ENCODE measurements at places on chromosomes 2 and 18.

- DNase-seq, result no peak
Observed at GRCh38 chr2:39141334-39142271, 20.8 kb upstream of the SOS1 start.

GRCh38 chr2:178005756-178006155, 66.8 kb downstream of the PDE11A start:
- DNase-seq, result no peak

DNA sequence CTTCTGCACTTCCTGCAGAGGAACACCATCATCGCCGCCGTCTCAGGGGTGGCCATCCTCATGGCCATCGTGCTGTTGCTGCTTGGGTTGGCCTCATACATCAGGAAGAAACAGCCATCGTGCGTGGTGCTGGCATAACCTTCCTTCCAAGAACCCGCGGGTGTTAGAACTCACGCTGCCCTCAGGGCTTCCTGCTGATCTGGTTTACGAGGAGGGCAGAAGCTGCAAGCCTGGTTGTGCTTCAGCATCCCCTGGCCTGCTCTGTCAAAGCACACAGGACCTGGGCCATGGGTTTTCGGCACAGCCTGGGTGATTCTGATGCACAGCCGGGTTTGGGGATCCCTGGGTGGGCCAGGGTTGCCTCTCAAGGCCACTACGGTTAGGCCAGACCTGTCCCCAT, 12.2 kb upstream of the ZAP70 start:
- DNase-seq, result no peak

- DNase-seq, result no peak
Observed at GRCh38 chr2:152626911-152627339, 90.3 kb downstream of the PRPF40A start.

GRCh38 chr2:236473691-236474090, 95.9 kb upstream of the ACKR3 start:
- DNase-seq, result no peak

DNA sequence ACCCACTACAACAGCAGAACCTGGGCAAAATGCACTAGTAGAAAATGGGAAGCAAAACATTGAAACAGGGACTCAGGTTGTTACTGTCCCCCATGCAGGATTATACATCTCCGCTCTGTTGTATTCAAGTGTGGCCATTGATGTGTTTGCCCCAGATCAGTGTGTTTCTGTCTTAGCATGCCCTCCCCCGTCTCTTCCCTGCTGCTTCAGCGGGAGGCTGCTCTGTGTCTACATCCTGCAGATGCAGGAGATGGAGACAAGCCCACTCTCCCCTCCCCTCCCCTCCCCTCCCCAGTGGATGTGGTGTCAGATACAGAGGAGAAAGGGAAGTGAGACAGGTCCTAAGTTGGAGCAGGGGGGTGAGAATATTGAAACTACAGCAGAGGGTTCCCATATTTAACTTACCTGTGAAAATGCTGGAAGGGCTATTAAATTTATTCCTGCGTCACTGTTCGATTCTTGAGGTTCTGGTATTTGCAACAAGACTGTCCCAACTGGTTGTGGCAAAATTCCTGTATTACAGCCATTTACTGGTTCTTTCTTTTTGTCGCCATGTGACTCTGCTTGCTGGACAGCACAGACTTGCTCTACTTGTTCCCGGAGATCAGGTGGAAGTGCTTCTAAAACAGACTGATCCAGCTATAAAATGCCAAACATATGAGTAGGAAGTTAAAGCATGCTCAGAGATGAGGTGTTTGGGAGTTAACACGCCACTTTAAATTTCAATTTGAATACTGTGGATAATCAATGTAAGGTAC, 67.0 kb downstream of the EIF5B start:
- no peak for DNase-seq

DNA sequence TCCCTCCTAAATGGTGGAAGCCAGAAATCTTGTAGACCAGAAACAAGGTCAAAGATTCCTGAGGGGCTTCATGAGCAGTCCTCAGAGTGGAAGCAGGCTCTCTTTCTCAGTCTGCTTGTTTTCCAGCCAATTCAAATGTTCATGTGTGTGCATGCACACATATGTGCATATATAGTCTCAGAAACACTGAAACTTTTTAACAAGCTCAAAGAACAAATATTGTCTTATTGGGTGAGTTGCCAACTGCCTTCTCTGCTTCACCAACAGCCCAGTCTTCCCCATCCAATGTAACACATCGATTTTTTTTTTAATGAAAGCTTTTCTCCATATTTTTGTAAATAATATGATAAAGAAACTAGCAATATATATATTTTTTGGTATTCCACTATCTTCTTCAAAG, 3.7 kb downstream of the CACNB4 start:
- no peak for DNase-seq

GRCh38 chr18:77124452-77124922, 8.1 kb downstream of the MBP start:
- DNase-seq, result no peak

DNA sequence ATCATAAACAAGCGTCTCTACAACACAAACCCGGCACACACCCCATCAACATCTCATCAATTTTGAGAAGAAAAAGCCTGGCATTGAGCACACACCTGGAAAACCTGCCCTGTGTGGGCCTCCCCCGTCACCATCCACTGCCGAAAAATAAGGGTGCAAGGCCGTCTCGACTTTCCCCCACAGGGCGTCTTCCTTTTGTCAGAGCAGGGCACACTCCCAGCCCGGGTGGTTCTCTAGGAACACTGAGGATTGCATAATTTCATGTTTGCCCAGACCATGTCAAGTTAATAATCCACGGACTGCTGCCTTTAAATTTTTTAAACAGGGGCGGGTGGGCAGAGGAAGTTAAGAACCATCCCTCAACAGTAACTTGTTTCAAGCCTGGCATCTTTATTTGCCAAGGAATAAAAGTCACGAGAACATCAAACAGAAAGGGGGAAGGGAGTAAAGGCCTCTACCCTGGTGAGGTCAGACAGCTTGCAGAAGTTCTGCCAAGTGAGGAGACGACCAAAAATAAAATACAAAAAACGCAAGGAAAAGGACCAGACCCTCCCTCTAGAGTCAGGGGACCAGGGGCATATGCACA, 2.1 kb downstream of the TFCP2L1 start:
- DNase-seq, result no peak

GRCh38 chr2:129957891-129958290, 21.6 kb upstream of the RAB6C start:
- DNase-seq, result no peak

DNA sequence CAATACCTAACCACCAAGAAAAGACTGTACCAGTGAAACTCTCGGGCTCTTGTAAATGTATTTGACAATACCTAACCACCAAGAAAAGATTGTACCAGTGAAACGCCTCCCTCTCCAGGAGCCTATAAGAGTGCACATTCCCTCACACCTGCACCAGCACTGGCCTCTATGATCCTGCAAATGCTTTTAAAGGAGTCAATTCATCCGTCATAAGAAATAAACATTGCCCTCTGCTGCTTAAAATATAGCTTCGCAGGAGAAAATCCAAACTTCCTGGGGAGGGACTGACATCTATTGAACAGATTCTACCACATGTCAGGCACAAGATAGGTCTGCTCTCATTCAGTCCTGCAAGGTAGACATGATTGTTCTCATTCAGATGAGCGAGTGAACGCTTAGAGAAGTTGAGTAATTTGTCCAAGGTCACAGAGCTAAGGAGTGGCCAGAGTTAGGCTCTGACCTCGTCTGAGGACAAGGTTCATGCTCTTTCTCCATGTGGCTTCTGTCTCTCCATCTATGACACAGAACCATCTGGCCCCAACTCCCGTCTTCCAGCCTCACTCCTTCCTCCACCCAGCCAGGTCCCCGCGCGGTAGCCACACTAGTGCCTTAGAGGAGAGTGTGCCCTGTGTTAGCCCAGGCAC, 38.7 kb downstream of the MCFD2 start:
- no peak for DNase-seq

DNA sequence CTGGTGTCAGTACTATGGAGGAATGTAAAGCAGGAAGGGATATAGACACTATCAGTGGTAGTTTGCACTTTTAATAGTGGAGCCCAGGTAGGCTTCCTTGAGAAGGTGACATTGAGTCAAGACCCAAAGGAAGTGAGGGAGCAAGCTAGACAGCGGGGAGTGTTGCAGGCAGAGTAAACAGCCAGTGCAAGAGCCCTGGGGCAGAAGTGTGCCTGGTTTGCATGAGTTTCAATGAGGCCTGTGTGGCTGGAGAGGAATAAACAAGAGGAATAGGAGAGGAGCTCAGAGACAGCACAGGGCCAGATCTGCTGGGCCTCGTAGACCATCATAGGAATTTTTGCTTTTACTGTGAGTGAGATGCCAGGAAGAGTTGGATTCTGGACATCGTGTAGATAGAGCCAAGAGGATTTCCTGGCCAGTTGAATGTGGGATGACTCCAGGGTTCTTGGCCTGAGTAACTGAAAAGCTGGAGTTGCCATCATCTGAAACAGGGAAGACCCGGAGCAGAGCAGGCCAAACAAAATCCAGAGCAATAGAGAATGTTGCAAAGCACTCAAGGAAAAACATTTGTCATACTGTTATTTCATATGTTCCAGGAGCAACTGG, 102.5 kb downstream of the SP3 start:
- no peak for DNase-seq

GRCh38 chr2:3631161-3631850, 26.7 kb upstream of the ALLC start:
- no peak for DNase-seq

DNA sequence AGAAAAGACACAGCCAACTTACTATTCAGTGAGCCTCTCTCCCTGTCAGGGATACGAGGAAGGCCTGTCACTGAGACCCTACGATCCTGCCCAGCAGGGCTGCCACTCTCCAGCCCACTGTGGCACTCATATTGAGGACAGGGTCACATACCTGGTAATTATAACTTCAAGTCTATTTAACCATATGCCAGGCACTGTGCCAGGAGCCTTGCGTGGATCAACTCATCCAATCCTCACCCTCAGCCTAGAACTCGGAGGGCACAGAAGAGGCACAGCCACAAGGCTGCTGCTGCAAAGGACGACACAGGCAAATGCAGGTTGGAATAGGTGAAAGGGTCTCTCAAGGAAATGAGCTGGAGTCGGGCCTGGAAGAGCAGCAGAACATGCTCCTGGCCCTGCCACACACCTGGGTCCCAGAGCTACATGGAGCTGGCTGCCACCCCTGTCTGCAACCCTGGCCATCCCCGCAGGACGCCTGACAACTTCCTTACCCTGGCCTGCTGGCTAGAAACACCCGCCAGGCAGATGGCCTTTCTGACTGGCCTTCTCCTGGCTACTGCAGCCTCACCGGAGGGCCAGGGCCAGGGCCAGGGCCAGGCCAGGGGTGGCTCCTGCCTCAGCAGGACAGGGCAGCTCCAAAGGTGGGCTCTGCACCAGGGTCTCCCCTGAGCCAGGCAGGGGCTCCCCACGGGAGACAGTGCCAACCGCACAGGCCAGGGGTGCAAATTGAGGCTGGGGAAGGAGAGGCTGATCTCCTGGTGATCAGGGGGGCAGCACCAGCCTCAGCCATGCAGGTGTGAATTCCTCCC, 32.1 kb upstream of the SLC66A3 start:
- DNase-seq, result no peak

GRCh38 chr2:113012436-113013335, 7.4 kb downstream of the IL36A start:
- no peak for DNase-seq

- no peak for DNase-seq
Observed at GRCh38 chr2:28336264-28336980, 56.2 kb upstream of the FOSL2 start.

DNA sequence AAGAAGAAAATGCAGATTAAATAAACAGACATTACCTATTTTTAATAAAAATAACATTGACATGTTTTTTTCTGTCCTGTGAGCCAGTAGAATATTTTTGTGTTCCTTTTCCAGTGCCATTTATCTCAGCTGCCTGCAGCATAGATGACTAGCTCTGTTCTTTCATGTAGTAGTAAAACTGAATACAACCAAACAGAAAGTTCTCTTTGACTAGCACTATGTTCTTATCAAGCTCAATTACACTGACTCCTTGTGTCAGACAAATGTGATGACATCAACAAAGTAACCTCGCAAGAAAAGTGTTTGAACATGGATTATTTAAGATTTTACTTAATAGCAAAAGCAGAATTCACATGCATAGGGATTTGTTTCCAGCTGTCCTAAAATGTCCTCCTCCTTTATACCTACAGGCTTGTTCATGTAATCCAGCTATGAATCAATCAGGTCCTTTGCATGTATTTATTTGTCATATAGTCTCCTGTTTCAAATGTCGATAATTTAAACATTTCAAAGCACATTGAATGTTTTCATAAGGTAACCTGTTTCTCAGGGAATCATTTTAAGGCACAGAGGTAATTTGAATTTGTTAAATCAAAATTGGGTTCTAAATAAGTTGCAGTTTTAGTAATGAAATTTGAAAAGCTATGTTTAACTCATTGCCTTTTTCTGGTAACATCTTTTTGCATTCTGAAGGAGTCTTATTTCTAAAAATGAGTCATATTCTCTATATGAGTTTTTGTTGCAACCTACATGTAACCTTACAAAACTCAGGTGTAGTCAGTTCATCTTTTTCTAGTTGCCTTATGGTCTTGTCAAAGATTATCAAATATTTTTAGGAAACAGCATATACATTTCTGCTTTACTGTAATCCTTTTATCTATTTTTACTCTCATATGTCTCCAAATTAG, 215.3 kb upstream of the GULP1 start:
- DNase-seq, result no peak

DNA sequence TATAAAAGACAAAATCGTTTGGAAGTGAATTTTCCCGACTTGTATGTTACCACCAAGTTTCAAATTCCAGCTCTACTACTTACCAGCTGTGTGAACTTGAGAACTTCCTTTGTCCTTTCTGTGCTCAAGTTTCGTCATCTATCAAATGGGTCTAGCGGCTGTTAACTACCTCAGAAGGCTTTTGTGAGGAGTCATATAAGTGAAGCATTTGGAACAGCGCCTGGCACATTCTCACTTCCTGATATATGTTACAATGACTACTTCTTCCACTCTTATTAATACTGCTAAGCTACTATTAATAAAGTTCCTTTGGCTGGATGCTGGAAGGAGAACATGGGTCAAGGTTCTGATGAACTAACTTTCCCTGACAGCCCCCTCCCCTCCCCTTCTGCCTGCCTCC, 104.5 kb downstream of the MEIS1 start:
- no peak for DNase-seq

GRCh38 chr18:69651243-69651642, 250.6 kb downstream of the DOK6 start:
- DNase-seq, result no peak

DNA sequence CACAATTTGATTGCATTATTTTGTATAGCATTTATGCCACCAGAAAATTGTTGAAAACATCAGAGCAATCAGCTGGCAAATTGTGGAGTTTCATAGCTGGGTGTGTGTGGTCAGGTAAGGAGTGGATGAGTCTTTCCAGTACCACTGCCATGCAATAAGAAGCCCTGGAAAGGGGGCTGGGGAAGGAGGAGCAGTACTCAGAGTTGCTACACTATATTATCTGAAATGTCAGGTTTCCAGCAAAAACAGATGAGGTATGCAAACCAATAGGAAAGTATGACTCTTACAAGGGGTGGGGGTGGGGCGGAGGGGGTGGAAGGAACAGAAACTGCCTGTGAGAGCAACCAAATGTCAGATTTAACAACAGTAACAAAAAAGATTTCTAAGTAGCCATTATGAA, 112.2 kb downstream of the SOS1 start:
- no peak for DNase-seq
